Activated T-cell treated with anti-CD3 and anti-CD28 coated beads, Interleukin-2, amount 50 U/mL, for 1 hour (primary cell): ENCODE measurements at places on chromosomes 2 and 18.
A peak's percentile ranks its signal among the peaks of the same experiment; 100 is the strongest.

DNA sequence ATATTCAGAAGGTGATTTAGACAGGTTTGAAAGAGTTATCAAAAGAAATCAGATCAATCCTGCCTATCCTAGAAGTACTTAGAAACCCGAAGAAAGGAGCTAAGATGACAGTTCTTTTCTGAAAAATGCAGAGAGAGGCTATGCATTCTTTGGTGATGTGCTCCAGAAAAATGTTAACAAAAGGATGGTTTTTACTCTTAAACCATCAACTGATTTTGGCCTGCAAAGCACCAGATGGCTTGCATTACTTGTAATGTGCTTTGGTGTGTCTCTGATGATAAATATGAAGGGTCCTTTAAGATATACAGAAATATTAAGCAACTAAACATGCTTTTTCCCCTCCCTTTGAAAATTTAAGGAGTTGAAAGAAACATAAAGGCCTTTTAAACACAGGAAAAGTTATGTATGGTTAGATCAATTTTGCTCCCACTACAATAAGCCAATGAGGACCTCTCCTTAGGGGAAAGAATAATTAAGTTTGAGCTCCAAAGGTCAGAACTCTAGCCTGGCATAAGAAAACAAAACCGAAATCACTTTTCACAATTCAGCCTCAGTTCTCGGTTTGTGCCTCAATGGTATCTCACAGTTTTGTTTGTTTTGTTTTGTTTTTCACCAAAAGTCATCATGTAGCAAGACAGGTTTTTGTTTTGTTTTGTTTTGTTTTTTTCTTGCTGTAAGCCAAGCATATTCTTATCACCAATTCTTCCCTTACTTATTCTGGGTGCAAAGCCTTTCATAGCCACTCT, 302.4 kb upstream of the NT5C1B start:
- no peak for DNase-seq

DNA sequence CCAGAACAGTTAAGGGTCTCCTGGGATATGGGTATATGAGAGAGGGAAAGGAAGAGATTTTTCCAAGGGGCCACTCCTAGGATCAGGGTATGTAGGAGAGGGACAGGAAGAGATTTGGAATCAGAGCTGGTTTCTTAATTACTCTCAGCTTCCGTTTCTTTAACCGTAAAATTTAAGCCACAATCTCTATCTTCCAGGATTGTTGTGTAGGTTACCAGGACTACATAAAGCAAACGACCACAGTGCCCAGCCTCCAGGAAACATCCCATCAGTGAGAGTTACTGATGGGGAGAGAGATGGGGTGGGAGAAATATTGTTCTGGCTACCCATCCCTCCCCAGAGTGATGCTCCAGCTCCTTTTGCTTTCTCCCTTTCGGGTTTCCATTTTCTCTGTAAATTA, 114.6 kb upstream of the THUMPD2 start:
- no peak for DNase-seq

DNA sequence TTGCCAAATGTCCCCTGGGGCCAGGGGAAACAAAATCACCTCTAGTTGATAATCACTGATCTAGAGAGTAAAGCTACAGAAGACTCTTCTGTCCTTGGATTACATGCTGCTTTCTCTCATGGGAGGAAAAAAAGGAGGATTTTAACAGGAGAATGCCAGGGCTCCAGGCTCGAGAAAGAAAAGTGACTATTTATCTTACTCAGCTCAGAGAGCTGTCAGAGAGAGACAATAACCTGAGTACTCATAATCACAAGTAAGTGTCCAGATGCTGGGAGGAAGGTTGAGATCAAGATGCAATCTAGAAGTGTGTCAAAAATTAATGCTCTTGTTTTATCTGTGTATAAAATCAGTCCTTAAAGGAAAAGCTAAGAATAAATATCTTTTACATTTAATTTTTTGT, 133.3 kb downstream of the PTRHD1 start:
- DNase-seq: no peak

GRCh38 chr2:186697536-186697935, 3.7 kb downstream of the FAM171B start:
- DNase-seq: no peak

DNA sequence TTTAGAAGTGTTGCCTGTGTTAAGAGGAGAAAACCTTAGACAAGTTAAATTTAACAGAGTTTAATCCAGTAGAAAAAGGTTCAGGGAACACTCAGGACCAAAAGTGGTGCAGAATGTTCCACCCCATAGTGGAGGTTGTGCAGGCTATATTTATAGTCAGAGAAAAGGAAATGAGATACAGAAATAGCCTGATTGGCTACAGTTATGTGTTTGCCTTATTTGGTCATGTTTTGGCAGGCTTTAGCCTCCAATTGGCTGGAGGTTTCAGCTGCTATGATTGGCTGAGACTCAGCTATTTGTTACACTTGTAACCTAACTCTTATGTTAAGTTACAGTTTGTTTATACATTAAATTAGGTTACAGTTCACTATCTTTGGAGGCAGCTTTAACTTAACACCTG, 4.2 kb downstream of the STAMBP start:
- no peak for DNase-seq

DNA sequence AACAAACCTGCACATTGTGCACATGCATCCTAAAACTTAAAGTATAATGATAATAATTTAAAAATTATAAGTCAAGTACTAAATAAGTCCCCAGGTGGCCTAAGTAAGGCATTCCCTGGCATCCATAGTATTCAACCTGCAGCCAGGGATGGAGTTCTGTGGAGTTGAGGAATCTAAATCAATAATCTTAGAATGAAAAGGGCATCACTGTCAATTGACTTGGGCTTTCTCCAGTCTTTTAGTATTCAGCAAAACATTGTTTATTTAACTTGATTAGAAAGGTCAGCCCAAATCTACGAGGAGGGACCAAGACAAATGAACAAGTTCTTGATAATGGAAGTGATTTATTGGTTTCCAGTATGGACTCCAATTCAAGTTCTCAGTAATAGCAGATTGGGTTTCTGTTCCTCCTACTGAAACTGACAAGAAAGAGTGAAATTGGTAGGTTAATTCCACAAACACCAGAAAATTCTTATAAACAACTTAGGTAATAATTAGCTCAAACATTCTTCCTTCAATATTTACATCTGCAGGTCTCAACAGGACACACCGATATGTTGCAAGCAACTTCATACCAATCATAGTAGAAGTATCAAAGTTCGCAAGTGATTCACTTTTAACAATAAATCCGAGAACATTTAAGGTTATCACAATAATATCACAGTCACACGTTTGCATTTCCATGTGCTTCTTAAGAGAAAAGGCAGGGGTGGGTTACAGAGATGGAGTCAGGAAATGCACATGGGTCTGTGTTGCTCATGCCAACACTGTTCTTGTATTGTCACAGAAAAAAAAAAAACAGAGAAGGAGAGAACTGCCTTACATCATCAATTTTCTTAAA, 51.7 kb upstream of the EHBP1 start:
- no peak for DNase-seq

- no peak for DNase-seq
Measured at GRCh38 chr2:43818761-43819160, 19.9 kb downstream of the ABCG5 start.

GRCh38 chr2:60507211-60507965, 46.1 kb downstream of the BCL11A start:
- DNase-seq: no peak

- no peak for DNase-seq
Measured at GRCh38 chr2:10086950-10087349, 6.7 kb upstream of the CYS1 start.

DNA sequence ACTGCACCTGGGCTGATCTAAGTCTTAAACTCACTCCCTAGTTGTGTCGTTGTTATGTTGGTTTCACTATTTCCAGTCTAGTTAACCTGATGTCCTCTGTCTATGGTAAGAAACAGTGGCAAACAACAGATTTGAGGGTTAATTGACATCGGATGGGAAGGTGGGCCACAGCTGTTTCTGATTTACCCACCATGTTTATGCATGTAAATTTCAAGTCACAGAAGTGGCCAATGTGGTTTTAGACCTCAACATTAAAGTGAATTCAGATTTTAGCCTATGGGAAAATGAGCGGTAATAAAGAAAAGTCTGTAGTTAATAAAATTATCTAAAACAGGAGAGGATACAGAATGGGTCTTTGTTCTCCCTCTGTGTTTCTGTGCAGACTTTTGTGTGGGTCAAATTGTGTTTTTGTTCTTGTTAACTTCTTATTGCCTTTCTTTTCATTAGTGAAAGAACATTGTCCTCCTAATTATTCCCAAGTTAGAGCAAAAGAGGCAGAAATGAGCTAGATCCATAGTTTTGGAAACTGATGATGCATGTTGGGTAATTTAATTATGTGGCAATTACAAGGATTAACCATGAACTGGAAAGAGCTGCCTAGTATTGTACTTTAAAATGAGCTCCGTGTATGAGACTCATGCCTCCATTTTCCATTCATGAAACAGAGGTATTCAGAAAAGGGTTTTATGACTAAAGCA, 83.2 kb downstream of the LAMA3 start:
- no peak for DNase-seq

DNA sequence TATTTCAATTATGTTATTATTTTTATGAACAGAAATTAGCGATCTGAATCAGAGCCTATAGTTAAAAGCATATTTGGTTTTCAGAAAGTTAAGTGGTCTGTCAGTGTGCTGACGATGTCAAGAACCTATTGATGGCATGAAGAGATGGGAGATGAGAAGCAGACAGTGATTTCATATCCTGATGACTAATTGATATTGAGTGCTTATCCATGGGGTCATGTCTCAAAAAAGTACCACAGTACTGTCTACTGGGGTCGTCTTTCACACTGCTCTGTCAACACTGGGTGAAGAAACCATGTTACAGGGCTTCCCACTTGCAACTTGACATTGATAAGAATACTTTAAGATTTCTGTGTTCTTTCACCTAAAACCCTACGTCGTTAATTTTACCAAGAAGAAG, 297.1 kb downstream of the AFF3 start:
- DNase-seq: no peak

GRCh38 chr2:54864096-54864495, 140.6 kb downstream of the EML6 start:
- DNase-seq: no peak

- no peak for DNase-seq
Measured at GRCh38 chr2:72793798-72794440, 31.9 kb downstream of the EXOC6B start.

GRCh38 chr2:177334940-177335543, 57.5 kb upstream of the AGPS start:
- no peak for DNase-seq

GRCh38 chr18:71115261-71115660, 826.4 kb downstream of the SOCS6 start:
- no peak for DNase-seq

GRCh38 chr18:49561289-49562193, at the start of gene LIPG:
TSS of gene LIPG (plus strand) at chr18:49562057. CDS start at chr18:49562309, 252 bp downstream.
- peak; percentile 21 for DNase-seq

DNA sequence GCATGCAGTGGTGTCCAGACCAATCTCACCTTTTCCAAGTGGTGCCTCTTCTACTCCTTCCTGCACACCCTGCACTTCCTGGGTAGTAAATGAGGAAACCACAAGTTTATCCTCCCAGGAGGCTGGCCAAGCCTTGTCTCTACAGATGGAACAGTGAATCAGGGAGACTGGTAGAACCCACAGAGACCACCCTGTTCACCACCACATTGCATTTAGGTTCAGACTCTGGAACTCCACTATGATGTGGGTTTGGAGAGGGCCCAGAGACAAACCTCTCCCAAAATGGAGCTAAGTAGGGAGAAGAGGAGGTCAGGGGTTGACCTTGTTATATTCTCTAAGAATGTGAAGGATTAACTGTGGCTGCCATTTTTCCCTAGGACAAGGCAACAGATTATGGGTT, 102.8 kb upstream of the FZD7 start:
- DNase-seq: no peak

GRCh38 chr2:25814681-25815080, 63.6 kb downstream of the ASXL2 start:
- no peak for DNase-seq

DNA sequence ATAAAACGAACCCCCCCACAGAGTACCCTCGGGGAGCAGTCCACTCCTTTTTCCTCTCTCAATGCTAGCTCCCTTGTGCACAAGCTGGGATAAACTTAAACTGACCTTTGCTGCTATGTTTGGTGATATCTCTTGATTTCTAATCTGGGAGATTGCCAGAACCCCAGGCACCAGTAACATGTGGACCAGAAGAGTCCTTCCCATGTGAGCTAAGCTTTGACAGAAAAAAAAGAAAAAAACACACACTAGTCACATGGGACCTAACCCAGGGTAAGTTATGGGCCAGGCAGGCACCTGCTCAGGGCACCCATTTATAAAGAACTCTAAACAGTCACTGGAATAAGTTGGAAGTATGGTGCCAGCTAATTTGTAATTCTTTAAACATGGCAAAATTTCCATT, 242.6 kb downstream of the EN1 start:
- DNase-seq: no peak

DNA sequence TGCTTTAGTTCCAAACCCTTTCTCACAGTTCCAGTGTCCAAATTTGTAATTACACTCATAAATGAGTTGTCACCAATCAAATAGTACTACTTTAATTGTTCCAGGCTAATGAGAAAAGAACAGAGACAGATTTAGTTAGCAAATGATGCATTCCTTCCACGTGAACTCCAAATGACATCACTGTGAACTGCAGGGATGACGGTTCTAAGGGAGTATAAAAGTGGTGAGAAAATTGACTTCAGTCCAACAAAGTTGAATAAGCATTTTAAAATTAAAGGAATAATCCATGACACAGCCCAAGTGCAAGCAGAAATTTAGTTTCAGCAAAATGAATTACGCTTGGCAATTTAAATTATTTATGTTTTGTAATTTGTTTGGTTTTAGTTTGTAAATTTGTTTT, 102.0 kb upstream of the LRATD1 start:
- no peak for DNase-seq

GRCh38 chr2:227456772-227457171, 15.2 kb upstream of the AGFG1 start:
- DNase-seq: no peak

DNA sequence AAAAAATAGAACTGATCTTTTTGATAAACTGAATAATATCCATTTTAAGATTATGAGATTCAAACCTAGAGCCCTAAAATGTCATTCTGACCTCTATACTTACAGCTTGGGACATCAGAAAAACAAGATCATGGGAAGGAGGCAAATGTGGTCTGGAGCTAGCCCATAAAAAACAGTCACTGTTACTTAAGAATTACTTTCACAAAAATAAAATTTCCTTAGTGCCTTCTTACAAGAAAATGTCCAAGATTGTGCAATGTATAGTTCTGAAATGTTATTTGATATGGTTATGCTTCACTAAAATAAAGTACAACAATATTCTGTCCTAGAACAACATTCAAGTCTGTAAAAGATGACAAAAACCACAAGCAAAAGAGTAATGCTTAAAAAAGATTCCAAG, 247.6 kb downstream of the DYM start:
- DNase-seq: no peak

GRCh38 chr2:224524657-224525056, 60.5 kb downstream of the CUL3 start:
- no peak for DNase-seq

DNA sequence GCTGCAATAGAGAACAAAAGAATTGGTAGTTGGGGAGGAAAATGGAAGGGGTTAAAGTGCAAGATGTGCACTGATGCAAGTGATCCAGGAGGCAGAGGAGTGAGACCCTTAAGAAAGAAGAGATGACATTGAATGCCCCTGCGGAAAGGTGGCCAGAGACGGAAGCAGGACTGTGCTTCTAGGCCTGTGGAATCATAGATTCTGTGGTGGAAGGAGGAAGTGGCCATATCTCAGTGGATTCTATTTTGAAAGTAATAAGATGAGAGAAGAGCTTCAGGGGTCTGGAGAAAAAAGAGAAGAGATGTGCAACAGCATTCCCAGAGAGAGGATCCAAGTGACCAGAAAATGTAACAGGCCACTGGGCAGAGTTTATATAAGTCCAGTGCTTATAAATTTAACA, 18.6 kb upstream of the GYPC start:
- DNase-seq: no peak
